ENCODE measurements at places on chromosomes 2 and 18.
A peak's percentile ranks its signal among the peaks of the same experiment; 100 is the strongest.

GRCh38 chr18:27599202-27599829 lies 414.2 kb upstream of the CHST9 start:
- peak; percentile 15 for DNase-seq

GRCh38 chr2:46036929-46037328 lies 260.3 kb upstream of the EPAS1 start:
- DNase-seq, result no peak

DNA sequence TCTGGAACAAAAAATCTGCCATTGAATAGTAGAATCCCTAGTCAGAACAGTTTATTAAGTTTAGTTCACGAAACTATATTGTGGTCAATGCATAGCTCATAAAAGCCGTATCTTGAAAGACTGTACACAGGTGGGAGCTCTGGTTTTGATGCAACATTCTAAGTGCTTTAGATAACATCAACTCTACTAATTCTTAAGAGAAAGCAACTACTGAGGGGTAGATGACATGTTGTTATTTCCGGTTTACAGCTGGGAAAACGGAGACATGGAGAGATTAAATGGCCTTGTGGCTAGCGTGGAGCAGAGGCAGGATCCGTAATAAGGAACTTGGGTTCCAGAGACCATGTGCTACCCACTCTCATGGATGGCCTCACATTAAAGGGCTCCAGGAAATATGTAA lies 4.2 kb upstream of the ITGA6 start:
- DNase-seq, result no peak

DNA sequence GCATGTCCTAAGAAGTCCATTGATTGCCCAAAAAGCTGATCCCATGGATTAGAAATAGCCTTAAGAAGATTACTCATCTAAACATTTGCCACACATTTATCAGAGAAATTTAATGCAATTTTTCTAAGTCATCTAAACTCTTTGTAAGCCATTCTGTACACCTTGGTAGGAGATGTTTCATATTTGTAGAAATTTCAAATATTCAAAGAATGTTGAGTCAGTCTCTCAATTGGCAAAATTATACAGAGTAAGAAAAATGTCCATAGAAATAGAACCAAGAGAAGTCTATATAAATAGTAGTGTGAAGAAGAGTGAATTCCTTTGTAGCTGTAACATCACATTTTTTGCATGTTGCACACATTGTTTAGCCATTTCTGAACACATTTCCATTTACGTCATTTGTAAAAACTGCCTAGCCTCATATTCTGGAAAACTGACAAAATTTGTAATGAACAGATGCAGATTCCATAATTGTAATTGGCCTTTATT lies 128.6 kb downstream of the MSTN start:
- DNase-seq, result no peak

GRCh38 chr2:110751642-110752041 lies 19.3 kb downstream of the ACOXL start:
- no peak for DNase-seq

DNA sequence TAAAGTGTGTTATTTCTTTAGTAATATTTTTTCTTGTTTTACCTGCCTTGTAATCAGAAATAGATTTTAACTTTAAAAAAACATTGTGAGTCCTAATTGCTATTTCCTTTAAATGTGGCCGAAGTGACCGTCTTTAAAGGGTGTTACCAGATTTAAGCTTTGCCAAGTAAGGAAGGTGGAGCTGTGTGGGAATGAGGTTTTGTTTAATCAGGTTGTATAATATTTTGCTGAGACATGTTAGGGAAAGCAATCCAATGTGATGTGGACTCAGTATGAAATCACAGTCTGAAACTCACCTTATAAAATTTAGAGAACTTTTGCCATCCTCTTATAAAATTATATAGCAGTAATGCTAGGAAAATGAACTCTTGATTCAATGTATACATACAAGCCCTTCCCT lies 32.9 kb upstream of the ITPRID2 start:
- DNase-seq, result no peak

DNA sequence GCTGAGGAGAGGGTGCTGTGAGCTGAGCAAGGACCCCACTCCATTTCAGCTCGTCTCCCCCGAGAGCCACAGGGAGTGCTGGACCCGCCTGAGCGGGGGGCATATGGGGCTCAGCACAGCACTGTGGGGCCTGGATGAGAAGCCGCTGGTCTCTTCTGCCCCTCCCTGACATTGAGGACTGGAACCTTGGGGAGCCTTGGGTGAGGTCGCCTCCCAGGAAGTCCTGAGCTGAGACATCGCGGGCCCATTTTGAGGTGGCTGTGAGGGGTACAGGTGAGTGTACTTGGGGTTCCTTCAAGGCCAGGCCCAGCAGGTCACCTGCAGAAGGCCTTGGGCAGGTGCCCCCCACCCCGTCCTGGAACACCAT lies 3.1 kb upstream of the AQP12A start:
- DNase-seq, result no peak

DNA sequence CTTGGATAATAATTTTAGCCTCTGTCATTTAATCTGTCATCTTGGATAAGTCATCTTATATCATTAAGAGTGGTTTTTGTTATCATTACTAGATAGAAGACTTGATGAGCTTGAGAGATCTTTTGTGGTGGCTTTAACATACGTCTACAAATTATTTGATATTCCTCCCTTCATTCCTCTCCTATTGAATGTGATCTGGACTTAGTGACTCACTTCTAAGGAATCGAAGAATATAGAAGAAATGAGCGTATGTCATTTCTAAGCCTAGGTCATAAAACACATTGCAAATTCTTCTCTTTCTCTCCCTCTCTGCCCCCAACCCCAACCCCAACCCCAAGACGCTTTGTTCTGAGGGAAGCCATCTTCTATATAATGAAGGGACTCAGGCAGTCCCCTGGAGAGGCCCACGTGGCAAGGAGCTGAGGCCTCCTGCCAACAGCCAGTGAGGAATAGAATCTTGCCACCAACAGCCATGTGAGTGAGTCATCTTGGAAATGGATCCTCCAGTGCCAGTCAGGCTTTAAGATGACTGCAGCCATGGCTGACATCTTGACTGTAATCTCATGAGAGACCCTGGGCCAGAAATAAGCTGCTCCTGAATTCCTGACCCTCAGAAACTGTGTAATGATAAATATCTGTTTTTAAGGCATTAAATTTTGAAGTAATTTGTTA lies 221.6 kb upstream of the SP5 start:
- no peak for DNase-seq

GRCh38 chr2:112542984-112543661 lies 858 bp downstream of the POLR1B start:
- no peak for DNase-seq

GRCh38 chr18:48018851-48019250 lies 88.4 kb upstream of the SMAD2 start:
- no peak for DNase-seq

DNA sequence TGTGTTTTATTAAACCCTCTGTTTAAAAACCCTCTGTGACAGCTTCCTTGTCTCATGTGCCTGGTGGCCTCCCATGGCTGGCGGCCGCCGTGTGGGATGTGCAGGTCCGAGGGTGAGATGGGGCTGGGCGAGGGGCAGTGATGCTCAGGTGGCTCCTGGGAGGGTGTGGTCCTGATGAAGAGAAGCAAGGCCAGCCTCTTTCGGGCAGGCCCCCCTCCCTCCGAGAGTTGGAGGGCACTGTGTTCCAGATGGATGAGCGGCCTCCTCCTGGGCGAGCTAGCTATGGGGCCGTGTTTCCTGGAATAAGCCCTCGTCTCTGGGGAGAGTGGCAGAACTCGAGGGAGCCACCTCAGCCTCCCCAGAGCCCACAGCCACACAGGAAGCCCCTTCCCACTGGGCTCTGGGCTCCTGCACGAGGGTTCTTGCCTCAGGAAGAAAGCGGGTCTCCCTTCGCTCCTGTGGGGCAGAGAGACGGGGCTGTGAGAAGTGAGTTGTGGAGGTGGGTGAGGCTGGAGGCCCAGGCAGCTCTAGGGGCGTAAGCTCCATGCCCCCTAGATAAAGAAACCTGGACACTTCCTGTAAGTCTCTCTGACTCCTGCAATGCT lies 72.1 kb downstream of the ASB1 start:
- DNase-seq, result no peak

DNA sequence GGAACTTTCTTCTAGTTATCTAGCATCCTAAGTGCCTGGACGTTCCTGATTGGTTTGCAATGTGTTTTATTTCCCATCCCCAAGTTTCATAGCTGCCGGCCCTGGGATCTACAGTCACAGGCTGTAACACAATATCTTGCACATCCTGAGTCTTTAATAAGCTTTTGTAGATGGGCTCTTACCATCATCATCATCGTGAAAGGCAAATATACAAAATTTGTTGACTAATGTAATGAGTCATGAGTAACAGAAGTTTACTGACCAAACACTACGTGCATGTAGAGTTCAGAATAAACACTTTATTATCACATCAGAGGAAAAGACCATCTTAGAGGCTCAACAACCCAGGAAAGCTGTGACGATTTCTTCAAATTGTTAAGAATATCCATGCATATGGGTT lies 8.1 kb upstream of the TYMS start:
- no peak for DNase-seq

DNA sequence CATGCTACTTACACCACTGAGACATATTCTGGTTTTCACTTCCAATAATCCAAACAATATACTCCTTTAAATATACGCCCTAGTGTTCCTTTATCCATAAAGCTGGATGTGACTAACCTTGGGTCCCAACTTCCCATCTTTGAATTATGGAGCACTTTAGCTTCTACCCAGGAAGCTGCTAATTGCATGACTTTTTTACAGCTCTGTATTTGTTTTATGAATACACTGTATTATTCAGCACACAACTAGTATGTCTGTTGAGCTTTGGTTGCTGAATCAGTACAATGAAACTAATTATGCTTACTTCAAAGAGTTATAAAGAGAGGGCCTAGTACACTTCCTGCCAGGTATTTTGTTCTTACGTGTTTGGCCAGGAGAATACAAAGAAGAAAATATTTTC lies 118.5 kb downstream of the BAZ2B start:
- no peak for DNase-seq

DNA sequence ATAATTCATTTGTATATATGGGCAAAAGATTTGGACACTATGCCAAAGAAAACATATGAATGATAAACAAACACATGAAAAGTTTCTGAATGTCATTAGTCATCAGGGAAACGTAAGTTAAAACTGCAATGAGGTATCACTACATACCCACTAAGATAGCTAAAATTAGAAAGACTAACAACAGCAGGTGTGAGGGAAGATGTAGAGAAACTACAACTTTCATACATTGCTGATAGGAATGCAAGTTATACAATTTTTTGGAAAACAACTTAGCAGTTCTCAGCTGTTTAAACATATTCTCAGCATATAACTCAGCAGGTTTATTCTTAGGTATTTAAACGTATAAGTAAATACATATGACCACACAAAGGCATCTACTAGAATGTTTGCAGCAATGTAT lies 563.5 kb upstream of the KLHL29 start:
- no peak for DNase-seq

GRCh38 chr18:57619876-57620275 lies 1.8 kb downstream of the NARS1 start:
- DNase-seq, result no peak

GRCh38 chr2:177675825-177676224 lies 283.3 kb downstream of the AGPS start:
- no peak for DNase-seq

DNA sequence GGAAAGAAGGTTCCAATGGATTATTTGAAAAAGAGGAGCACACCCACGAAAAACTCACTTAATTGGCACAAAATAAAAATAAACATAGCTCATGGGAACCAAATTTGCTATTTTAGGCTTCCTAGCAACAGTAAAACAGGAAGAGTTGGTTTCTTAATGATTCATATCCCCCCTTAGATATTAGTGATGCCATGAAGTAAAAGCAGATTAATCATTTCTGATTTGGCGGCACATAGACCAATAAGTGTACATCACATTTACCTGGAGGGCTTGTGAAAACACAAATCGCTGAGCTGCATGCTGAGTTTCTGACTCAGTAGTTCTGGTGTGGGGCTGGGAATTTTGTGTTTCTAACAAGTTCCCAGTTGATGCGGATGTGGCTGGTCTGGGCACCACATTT lies 260.4 kb downstream of the SLC4A3 start:
- no peak for DNase-seq

GRCh38 chr2:170548304-170548703 lies 166.8 kb upstream of the SP5 start:
- no peak for DNase-seq

GRCh38 chr18:58402951-58403702 lies 225.8 kb downstream of the ALPK2 start:
- no peak for DNase-seq

- no peak for DNase-seq
These were observed 184.2 kb upstream of the COL3A1 start for GRCh38 chr2:188789951-188790350.

GRCh38 chr2:17736989-17737388 lies 16.6 kb downstream of the SMC6 start:
- no peak for DNase-seq

GRCh38 chr18:8351161-8351560 lies 258.1 kb upstream of the RAB12 start:
- no peak for DNase-seq

DNA sequence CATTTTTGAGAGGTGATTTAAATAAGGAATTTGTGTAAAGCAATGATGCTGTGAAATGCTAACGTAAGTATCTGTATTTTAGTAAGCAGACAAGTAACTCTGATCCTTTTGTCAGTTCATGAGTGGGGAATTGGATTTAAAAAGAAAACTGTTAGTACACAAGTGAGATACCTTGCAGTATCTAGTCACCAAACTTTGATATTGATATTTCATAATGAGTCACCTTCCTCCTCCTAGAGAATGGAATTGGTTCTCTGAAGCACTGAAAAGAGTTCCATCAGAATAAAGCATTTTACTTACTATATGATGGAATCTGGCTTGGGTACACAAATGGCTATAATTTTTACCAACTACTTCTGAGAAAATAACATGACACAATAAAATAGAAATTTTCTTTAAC lies 232.2 kb downstream of the ZNF804A start:
- no peak for DNase-seq

DNA sequence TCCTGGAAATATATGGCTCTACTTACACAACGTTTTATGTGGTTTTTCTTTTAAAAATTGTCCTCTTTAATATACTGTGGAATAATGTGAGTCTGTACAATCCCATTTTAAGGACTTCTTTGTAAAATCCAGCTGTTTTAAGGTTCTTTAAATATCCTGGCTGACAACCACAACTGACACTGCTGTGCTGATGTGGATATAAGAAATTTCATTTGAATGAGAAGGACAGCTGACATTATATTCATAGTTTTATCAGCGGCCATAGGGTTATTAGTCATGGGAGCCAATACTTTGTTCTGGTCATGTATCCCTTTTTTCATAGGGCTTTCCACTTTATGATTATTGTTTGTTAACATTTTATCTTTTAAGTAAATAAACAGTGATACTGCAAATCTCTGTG lies 169.5 kb downstream of the CAMKMT start:
- DNase-seq, result no peak
